ENCODE measurements at places on chromosomes 2 and 18. TPM values are rescaled to one million over a fixed set of nuclear protein-coding genes. Genes with fewer than 3 reads are reported as not detected.

DNA sequence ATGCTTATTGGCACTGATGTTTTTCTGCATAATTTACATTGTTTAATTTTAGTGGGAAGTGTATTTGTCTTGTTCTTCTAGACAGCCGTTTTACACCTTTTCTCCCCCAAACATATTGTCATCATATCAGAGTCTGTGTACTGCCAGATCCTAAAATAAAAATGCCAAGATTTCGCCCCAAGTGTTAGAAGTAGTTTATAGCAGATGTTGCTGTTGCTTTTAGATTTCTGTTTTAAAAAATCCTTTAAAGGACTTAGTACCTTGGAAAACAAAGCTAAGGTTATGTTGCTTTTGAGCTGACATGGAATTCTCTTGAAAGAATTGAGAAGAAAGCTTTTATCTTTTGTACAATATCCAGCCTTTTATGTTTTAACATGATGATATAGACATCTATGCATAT, 36.0 kb downstream of the NAB1 start:
- no peak for DNase-seq

B3GNT7 gene
- 8.7 TPM for total RNA-seq

DNA sequence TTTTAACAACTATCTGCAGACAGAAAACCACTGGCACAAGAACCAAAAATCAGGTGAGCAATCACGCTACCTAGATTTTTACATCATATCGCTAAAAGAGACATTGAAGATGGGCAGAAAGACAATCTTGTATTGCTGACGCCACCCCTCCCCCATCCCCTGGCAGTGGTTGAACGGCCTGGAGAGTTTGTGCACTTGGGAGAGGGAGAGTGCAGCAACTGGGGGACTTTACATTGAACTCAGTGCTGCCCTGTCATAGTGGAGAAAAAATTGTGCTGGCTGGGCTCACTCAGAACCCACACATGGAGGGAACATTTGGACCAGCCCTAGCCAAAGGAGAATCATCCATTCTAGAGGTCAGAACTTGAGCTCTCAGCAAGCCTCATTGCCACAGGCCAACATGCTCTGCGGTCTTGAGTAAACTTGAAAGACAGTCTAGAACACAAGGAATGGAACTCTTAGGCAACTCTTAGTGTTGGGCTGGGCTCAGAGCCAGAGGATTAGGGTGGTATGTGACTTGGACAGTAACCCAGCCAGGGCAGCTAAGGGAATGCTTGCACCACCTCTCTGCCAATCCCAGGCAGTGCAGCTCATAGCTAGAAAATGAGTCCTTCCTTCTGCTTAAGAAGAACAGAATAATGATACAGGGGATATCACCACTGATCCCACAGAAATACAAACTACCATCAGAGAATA, 220.0 kb upstream of the CYP26B1 start:
- peak; percentile 48 for DNase-seq

DNA sequence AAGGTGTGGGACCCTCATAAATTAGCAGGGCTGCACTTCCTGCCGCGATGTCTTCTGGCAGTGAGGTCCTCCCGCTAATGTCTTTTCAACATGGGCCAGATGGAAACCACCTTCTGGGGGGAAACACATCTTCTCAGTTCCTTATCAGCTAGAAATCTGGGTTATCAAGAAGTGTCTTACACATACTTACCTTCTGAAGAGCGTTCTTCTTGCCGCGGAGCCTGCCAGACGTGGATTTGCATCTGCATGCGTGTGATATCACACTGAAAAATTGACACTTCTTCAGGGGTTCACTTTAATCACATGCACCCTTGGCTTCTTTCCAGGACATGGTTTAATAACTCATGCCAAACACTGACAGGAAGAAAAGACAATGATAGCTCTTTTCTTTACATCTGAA, 163.5 kb upstream of the SOX11 start:
- no peak for DNase-seq

- no peak for DNase-seq
Observed at GRCh38 chr18:42719221-42719620, 396.3 kb downstream of the RIT2 start.

DNA sequence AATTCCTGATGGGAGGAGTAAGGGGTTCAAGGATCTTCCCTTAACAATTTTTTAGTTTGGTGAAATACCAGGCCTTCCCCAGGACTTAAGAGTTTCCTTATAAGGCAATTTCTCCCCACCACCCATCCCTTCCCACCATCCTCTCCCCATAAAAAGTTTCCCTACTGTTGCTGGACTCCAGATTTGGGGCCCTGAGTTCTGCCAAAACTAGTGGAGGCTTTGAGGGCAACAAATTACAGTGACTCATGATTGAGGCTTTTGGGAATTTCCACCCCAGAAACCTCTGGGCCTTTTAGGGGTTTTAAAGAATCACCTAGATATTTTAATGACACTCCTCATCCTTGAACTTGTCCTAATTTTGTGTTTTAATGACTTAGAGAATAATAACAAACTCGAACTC, 14.3 kb upstream of the EN1 start:
- DNase-seq: no peak

TXNDC2 gene
- total RNA-seq: not detected

FHL2 gene
- total RNA-seq: 36.7 TPM

- DNase-seq: no peak
Observed at GRCh38 chr2:130972410-130972809, 120.8 kb downstream of the FAM168B start.

DNA sequence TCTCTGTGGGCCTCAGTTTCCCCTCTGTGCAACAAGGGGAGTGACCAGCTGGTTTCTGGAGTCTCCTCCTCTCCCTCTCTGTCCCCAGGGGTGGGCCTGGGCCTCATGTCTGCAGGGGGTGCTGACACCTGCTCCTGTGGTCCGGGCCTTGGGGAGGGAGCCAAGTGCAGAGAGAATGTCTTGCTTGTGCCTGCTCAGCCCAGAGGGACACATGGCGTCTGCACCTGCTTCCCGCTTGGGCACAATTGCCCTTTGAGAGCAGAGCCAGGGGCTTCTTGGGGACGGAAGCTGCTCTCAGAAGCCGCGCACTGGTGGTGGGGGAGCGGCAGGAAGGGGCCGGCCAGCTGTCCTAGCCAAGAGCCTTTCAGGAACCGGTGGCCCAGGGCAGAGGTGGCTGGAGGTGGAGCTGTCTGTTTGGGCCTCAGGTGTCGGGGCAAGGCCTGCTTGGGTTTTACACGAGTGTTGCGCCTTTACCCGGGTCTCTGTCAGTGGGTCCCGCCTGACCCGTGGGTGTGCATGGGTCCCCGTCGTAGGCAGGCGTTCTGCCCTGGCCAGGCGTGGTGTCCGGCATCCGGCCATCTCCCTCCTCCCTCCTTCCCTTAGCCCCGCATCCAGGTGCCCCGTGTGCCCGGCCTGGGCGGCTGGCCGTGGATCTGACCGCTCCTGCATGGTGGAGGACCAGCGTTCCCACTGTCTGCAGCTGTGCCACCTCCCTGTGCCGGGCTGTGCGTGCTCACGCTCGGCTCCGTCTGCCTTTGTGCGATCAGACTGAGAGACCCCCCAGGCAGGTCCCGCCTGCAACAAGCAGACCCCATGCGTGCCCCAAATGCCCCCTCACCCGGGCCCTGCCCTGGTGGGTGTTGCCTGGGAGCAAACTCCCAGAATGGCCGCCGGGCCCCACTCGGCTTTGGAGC, 4.0 kb downstream of the NEU4 start:
- no peak for DNase-seq

GRCh38 chr18:39770399-39770798, 2184.6 kb upstream of the PIK3C3 start:
- no peak for DNase-seq

DNA sequence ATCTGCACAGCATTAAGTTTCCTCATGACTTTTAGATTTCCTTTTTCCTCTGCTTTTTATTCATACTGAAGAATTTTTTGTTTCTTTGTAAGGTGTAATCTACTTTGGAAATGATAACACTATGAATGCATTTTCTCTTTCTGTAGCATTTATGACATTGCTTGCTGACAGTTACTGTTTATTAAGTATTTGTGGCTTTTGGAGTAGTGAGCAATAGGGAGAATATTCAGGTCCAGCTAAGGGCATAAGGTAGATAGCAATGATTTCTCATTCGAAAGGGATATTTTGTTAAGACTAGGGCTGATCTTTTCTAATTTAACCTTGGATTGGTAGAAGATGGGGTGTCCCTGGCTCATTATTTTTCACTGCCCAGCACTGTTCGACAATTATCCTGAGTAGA, 80.3 kb downstream of the XRCC5 start:
- DNase-seq: no peak

ARHGEF33 gene
- total RNA-seq: 4.6 TPM

AMER3 gene
- not detected for total RNA-seq

GRCh38 chr2:165795011-165795410, 964 bp upstream of the GALNT3 start:
- DNase-seq: no peak

DNA sequence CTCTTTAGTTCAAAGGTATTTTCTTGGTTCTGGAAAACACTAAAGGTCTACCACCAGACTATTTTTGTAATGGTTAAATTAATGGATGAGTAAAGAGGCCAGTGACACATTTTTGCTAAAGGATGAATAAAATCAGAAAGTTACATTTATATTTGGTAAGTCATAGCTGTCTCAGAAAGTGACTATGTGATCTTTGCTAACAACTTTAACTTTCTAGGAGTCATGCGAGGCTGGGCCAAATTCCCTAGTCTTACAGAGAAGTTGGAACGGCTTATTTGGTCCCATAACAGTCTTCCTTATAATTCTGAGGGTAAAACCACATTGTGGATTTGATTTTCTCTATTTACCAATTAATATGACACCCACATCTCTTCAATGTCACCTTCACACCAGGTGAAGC, 198.1 kb downstream of the PDE1A start:
- DNase-seq: no peak

- DNase-seq: no peak
Observed at GRCh38 chr18:58903533-58903932, 38.9 kb downstream of the ZNF532 start.

RAB6D gene
- not detected for total RNA-seq

ALLC gene
- total RNA-seq: not detected

DNA sequence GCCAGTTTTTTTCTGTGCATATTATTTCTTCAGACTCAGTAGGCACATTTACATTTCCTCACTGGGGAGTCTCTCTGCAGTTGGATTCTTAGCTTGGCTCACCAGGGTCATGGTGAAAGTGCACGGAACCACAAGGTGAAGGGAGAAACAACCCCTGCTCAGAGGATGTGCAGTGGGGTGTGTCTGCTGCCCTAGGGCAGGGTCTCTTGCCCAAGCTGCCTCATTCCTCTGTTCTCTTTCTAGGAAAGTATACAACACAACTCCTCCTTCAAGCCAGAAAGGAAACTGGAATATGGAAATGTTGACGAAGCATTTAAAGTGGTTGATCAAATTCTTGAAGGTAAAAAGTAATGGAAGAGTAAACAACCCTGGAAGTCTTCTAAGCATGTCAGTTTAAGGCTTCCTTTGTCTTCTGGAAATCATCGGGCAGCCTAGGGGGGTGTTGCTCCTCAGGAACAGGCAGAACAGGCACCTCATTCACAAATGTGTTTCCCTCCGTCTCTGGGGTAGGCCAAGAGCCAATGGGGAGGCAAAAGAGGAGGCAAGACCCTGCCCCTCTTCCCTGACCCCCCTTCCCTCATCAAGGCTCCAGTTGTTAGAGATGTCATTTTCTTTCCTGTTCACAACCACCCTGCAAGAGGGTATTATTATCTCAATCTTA, 41.4 kb downstream of the AOX1 start:
- no peak for DNase-seq

SLC19A3 gene
- total RNA-seq: 0.83 TPM

LCT gene
- total RNA-seq: not detected

All from thyroid gland (tissue), 4 donors.